Stimulated activated CD4-positive, alpha-beta T cell treated with anti-CD3 and anti-CD28 coated beads, Interleukin-2, amount 100 ng/mL, for 4 hours (primary cell): ENCODE measurements at places on chromosomes 1 and 21.

DNA sequence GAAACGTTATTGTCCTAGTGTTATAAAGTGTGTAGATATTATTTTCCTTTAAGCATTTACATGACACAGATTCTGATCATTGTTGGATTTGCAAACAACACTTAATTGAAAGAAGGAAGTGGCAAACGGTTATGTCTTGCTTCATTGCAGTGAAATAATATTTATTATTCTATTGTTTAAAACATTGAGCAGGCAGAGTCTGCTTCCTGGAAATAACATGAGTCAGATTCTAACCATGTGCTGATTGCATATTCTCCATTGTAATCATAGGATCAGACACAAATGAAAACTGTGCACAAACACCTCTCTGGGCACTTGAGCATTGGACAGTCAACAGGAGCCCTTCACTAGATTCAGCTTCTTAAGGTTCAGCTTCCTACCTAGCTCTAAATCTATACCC, 46.8 kb upstream of the USP25 start:
- DNase-seq, result no peak

- DNase-seq, result no peak
These were observed 314.7 kb downstream of the NEGR1 start for GRCh38 chr1:71967670-71968069.

DNA sequence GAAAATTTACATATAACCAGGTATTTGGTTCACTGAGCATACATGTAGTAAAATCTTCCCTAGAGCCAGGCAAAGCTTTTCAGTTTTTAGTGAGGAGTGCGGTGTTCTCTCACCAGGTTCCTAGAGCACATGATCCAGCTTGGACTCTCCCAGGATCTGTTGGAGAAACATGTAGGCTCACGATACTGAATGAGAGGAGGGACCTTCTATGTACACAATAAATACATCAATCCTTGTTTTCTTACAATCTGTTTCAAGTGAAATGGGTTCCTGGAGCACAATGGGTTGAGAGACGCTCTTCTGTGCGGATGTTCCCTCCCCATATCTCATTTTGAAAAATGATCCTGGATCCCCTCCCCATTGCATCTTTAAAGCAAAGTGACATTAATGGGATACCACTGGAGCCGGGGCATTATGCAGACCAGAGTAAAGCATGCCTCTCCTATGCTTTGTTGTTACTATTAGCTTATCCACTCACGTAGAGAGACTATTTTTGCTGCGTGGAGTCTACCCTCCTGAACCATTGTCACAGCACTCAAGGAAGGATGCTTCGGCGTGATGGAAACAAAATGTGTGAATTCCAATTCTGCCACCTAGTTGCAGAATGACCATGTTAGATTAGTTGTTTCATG, 19.3 kb downstream of the SMYD2 start:
- DNase-seq, result no peak

- DNase-seq, result no peak
These were observed 147.1 kb downstream of the KIF26B start for GRCh38 chr1:245301921-245302320.

GRCh38 chr1:165408518-165408917, 36.4 kb downstream of the RXRG start:
- DNase-seq, result no peak

GRCh38 chr1:218390618-218391017, 45.5 kb downstream of the TGFB2 start:
- no peak for DNase-seq

- DNase-seq, result no peak
These were observed 12.3 kb downstream of the RD3 start for GRCh38 chr1:211479624-211480023.
